ENCODE measurements at places on chromosomes 3 and 15. TPM values are rescaled to one million over a fixed set of nuclear protein-coding genes. Genes with fewer than 3 reads are reported as not detected.

TMEM207 gene
- total RNA-seq = not detected

DNA sequence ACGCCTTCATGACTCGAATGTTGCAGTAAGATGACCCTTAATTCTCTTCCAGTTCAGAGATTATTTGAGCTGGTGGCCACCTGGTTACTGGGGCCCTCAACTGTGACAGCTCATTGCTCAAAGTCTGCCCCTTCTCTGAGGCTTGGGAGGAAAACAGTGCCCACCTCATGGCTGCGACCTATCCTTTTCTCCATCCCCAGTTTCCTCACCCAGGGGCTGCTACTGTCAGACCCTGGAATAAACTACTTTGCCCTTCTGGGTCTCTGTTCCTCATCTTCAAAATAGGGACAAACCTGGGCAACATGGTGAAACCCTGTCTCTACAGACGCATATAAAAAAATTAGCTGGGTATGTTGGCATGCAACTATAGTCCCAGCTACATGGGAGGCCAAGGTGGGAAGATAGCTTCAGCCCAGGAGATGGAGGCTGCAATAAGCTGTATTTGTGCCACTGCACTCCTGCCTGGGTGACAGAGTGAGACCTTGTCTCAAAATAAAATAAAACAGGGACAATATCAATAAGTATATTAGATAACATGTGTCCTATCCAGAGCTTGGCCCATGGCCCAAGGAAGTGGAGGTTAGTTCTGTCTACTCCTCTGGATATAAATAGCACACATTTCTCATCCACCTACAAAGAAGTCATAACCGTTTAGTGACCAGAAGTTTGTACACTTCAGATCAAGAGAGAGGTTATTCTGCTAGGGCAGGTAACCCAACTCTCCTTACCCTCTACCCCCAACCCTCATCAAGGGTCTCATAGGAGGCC lies 2.2 kb upstream of the RASL12 start:
- peaks cover 68% of the 10 kb centered on the region for H3K4me1 ChIP-seq
- no peak for DNase-seq
- H3K27me3 ChIP-seq = no peaks in the 10 kb centered on the region
- peak overlapping the region; percentile 99 for H3K27ac ChIP-seq

SKOR1 gene
- total RNA-seq = 3.5 TPM

HTR3E gene
- not detected for total RNA-seq

DNA sequence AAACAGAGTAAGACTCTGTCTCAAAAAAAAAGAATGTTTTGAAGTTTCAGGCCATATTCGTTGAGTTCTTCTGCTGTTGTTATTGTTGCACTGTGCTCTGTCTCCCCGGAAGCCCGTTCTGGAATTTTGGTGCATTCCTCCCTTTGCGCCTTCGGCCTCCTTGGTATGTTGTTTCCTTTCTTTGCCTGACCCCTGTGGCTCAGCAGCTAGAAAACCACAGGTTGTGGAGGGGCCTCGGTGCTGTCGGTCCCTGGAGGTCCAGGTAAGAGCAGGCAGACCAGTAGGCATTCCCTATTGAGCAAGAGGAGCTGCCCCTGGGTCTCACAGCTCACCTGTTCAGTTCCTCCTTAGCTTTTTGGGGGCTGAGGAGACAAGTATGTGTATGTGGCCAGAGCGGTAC lies 51.0 kb upstream of the DLG1 start:
- no peak for DNase-seq
- peaks cover 29% of the 10 kb centered on the region for H3K4me1 ChIP-seq
- H3K4me3 ChIP-seq = no peak overlapping the region
- no peak overlapping the region for H3K27ac ChIP-seq
- H3K36me3 ChIP-seq = no peaks in the 10 kb centered on the region

DNA sequence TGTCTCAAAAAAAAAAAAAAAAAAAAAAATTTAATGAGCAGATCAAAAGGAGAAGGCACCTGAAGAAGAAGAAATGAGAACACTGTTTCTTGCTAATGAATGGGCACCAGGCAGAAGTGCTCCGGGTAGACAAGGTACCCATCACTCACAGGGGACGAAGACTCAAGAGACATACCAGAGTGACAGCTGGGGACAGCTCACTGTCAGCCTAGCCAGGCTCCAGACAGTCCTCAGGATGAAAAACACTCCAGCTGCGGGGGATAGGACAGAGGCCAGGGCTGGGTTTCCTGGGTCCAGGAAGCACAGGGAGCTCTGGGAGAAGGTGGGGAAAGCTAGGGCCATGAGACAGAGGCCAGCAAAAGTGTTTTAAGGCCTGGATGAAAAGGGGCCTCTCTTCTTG lies 48.5 kb upstream of the PARL start:
- H3K36me3 ChIP-seq = peaks cover 21% of the 10 kb centered on the region
- no peak overlapping the region for H3K4me3 ChIP-seq
- no peak for DNase-seq
- no peaks in the 10 kb centered on the region for H3K4me1 ChIP-seq

TGM5 gene
- total RNA-seq = not detected

- no peaks in the 10 kb centered on the region for H3K4me1 ChIP-seq
- H3K4me3 ChIP-seq = no peak overlapping the region
- H3K36me3 ChIP-seq = no peaks in the 10 kb centered on the region
- no peak overlapping the region for H3K27ac ChIP-seq
Measured at GRCh38 chr3:122349171-122349570, 24.1 kb downstream of the CSTA start.

DNA sequence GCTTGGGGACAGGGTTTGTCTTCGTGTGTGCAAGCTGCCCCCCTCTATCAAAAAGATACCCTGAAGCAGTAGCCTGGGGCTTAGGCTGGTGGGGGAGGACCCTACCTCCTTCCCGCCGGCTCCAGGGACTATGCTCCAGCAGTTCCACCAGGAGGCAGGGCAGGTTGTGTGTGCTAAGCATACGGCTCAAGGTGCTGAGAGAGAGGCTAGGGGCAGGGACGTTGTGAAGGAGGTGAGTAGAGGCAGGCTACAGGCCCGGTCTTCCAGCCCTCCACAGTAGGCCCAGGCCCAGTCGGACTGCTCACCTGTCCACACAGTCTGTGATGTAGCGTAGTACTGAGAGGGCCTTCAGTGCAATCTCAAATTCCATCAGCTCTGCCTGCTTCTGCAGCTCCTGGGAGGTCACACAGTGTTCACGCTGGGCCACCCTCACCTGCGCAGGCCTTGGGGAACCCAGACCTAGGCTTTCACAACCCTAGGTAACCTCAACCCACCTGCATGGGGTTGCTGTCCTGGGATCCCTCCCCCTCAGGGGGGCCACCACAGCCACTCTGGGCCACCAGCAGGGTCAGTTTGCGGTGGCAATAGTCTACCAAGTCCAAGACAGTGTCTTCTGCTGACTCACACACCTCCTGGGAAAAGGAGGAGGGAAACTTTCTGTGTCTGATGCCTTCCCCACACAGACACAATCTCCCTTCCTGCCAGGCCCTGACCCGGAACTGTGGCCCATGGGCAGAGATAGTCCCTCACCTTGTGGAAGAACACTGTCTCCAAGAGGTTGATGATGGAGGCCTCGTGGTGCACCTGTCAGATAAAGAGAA lies 2.4 kb upstream of the RASSF1 start:
- H3K4me3 ChIP-seq = no peak overlapping the region
- no peak overlapping the region for H3K27ac ChIP-seq
- peaks cover 21% of the 10 kb centered on the region for H3K4me1 ChIP-seq
- H3K27me3 ChIP-seq = no peaks in the 10 kb centered on the region
- DNase-seq = no peak

- DNase-seq = no peak
- peaks cover 23% of the 10 kb centered on the region for H3K4me1 ChIP-seq
- no peaks in the 10 kb centered on the region for H3K36me3 ChIP-seq
- peak overlapping the region; percentile 89 for H3K4me3 ChIP-seq
Measured at GRCh38 chr3:79019137-79019923, 748.5 kb downstream of the ROBO1 start.

NRG4 gene
- total RNA-seq = not detected

PCLAF gene
- not detected for total RNA-seq

DNA sequence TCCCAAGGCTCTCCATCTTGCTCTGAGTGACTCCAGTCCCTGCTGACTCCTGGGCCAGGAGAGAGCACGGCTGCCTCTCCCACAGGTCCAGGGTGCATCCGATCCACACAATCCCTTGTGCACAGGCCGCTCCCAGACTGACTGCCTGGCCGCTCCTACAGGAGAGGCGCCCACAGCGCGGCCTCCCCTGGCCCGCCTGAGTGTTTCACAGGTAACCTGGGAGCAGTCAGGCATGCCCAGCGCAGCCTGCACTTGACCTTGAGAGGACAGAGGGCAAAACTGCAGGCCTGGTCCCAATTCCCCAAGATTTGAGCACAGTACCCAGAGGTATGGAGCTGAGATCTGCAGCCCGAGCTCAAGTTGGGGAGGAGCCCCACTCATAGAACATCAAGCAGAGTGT lies 490.2 kb downstream of the CNTN6 start:
- DNase-seq = no peak
- H3K36me3 ChIP-seq = no peaks in the 10 kb centered on the region
- no peaks in the 10 kb centered on the region for H3K4me1 ChIP-seq
- H3K27ac ChIP-seq = no peak overlapping the region

DNA sequence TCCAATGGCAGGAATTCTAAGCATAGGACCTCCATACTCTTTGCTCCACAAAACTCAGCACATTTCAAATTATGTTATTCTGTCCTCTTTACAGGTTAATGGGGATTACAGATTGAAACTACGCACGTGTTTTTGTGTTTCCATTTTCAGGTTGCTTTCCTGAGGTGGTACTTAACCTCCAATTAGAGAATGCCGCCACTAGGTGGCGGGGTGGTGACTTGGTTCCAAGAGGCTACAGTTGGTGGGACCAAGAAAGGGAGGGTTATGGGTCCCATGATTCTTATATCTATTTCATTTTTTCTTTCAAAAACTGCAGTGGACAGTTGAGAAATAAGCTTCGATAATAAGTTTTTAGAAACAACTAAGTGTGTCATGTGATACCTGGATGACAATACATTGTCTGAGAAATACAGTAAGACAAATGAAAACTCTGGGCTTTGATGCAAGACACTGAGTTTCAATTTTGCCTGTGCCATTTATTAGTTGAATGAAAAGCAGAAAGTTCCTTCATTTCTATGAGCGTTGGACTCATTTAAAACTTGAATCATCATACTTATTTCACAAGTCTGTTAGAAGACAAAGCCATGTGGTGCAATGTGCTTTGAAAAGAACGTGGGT lies 539.0 kb downstream of the FGF12 start:
- H3K36me3 ChIP-seq = no peaks in the 10 kb centered on the region
- H3K4me1 ChIP-seq = no peaks in the 10 kb centered on the region
- DNase-seq = no peak
- no peak overlapping the region for H3K27ac ChIP-seq

DNA sequence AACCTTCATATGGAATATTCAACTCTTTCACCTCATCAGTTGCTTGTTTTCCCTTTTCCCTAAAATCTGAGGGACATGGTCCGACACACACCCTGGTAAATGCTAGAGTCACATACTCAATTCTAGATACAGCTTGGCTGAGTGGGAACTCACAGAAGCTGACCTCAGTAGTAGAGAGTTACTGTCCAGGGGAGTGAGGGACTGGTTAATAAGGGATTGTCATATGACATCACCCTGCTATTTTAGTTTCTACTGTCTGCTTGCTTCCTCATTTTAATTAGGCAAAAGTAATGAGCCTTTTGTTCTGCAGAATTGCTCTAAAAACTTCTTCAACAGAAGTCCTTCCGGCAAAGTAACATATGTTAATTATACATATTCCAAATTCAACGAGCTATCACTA lies 244.5 kb downstream of the ZIC4 start:
- H3K4me3 ChIP-seq = no peak overlapping the region
- no peak overlapping the region for H3K27ac ChIP-seq
- H3K27me3 ChIP-seq = no peaks in the 10 kb centered on the region
- H3K36me3 ChIP-seq = no peaks in the 10 kb centered on the region

ATP13A5 gene
- total RNA-seq = not detected

DNA sequence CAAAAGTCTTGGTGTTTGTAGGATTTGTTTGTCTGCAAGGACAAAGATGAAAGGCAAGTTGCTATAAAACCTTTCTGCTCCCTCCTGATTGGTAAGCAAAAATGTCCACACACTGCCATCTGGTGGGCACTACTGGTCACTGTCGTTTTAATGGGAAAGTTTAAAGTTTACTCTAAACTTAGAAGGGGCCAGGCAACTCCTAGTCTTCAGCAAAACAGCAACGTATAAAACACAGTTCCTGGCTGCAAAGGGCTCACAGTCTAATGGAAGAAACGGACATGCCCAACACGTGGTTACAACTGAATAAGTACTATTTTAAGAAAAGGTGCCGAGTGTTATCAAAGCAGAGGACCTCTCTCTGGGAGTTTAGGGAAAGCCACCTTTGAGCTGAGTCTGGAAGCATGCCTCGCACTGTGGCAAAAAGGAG lies 23.7 kb upstream of the TPRG1 start:
- peak; percentile 8 for DNase-seq
- H3K27ac ChIP-seq = no peak overlapping the region
- H3K27me3 ChIP-seq = no peaks in the 10 kb centered on the region
- H3K36me3 ChIP-seq = no peaks in the 10 kb centered on the region
- no peaks in the 10 kb centered on the region for H3K4me1 ChIP-seq

DNA sequence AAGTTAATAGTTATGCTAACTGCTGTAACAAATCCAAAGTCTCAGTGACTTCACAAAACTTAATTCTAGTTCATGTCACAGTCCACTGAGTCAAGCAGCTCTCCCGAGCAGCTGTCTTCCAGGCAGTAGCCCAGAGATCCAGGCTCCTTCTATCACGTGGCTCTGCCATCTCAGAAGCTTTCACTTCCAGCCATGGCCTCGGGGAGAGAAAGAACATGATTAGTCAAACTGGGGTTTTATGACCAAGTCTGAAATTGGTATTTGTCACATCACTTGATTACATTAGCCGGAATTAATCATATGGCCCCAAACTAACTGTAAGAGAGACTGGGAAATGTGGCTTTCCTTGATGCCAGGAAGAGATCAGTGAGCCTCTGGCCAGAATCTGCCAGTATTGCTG lies 70.2 kb upstream of the DGKG start:
- no peak overlapping the region for H3K27ac ChIP-seq
- no peak for DNase-seq
- H3K27me3 ChIP-seq = no peaks in the 10 kb centered on the region

ACAN gene
- total RNA-seq = 147 TPM

DNA sequence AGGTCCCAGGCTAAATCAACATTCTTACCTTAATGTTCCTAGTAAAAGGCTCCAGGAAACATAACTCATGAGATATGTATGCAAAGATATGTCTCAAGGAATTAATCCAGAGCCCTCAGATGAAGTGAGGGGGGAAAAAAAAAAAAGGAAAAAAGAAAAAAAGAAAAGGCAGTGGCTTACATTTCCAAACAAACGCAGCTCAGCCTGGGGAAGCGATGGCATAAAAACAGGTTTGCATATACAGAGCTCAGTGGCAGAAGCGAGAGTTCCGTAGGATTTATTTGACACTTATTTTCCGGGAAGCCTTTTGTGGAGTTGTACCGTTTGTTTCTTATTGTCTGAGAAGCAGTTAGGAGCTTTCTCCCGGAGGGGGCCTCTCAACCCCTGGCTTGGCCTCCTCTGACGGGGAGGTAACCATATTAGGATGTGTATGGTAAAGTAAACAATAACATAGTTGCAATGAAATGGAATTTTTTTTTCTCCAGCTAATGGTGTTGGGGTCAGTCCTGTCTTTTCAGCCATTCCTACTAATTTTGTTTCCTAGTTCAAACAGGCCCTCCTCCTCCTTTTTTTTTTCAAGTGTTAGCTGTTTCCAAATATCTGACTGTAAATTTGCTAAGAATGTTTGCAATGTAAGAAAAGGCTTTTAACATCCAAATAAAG lies 338.6 kb downstream of the FOXP1 start:
- peak overlapping the region; percentile 75 for H3K4me3 ChIP-seq
- peak overlapping the region; percentile 91 for H3K27ac ChIP-seq
- peaks cover 13% of the 10 kb centered on the region for H3K4me1 ChIP-seq
- no peak for DNase-seq
- H3K36me3 ChIP-seq = no peaks in the 10 kb centered on the region

SLC38A3 gene
- not detected for total RNA-seq
